ENCODE measurements at places on chromosomes 5 and 9. TPM values are rescaled to one million over a fixed set of nuclear protein-coding genes. Genes with fewer than 3 reads are reported as not detected.

TMEM215 gene
- polyA plus RNA-seq = 1.5 TPM

SLC46A2 gene
- 0.54 TPM for polyA plus RNA-seq

DIRAS2 gene
- polyA plus RNA-seq = 43.5 TPM

TMOD1 gene
- polyA plus RNA-seq = 104 TPM

MCC gene
- 19.2 TPM for polyA plus RNA-seq

PCDHA2 gene
- polyA plus RNA-seq = 5.7 TPM

TUSC1 gene
- polyA plus RNA-seq = 26.7 TPM

KCNV2 gene
- 0.57 TPM for polyA plus RNA-seq

HMMR gene
- 4.5 TPM for polyA plus RNA-seq

CTXN3 gene
- 9.6 TPM for polyA plus RNA-seq

TRIM7 gene
- polyA plus RNA-seq = 7.3 TPM
